ENCODE measurements at places on chromosomes 3 and 15.
A peak's percentile ranks its signal among the peaks of the same experiment; 100 is the strongest.

DNA sequence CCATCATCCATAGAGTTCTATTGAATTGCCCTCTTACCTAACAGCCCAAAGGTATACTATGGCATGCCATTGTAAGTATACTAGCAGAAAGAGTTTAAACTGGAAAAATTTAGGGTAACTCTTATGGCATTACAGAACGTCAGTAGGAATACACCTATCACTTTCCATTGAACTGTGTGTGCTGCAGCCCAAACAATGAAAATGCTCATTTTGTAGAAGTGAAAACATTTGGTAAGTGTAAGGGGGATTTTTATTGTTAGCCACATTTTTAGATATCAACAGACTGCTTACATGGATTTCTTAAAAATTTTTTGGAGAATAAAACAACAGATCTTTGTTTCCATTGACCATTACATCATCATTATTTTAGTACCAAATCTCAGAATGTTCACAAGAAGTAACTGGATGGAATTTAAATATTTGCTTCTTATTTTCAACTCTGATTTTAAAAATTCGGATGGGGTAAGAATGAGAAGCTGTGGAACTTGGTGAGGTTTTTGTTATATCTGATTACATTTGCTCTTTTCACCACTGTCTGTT is 245.9 kb downstream of the UBE2E2 start:
- no peak for DNase-seq

DNA sequence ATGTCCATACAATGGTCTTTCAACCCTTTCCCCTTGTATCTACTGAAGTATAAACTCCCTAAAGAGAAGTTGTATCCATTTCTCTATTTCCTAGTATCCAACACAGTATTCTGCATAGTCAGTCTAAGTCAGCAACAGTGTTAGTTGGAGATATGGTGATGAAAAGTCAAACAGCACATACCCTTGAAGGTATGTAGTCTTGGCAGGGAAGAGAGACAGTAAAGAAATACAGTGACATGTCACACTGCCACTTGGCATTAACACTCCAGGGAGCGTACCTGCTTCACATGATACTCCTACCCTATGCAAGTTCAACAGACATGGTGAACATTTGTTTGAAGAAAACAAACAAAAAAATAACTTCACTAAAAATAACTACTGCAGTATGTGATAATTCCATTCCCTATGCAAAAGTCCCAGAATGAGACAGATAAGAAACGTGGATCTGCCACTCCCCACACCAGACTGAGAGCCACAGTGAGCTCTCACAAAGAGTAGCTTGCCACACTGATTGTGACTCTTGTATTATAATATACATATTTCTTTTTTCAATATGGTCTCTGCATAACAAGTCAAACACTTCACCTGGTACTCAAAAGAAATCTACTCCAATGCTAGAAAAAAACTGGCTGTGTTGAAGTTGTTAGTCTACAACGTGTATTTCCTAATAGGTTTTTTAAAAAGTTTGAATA is 5.9 kb downstream of the PDCD10 start:
- no peak for DNase-seq

DNA sequence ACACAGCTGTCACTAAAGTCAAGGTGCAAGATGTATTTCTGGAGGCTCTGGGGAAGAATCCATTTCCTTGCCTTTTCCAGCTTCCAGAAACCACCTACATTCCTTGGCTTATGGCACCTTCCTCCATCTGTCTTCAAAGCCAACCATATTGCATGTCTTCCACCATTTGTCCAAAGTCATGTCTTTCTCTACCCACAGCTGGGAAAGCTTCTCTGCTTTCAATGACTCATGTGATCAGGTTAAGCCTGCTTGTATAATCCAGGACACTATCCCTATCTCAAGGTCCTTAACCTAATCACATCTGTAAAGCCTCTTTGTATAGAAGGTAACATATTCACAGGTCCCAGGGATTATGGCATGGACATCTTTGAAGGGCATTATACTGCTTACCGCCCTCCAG is 14.2 kb downstream of the ARHGAP31 start:
- DNase-seq = no peak

DNA sequence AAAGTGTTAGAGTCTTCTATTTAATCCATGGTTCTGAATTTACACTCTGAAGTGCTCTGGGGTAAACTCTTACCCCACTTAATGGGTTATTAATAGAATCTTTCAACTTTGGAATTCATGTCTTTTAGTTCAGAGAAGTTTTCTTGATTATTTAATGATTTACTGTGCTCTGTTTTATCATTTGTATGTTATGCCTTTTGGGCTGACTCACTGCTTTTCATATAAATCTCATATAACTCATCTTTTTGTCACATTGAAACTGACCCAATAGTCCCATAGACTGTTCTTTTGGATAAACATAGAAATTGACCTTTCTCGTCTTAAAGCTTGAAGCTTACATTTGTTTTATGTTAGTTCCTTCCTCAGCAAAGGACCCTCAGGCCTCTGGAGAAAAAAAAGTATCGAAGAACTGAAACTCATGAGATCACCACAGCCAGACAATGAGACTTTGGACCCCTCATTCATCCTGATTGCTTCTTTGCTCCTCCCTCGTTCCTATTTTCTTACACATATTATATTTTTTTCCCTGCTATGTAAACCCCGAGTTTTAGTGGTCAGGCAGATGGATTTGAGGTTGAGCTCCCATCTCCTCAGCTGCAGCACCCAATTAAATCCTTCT is 229.1 kb upstream of the CBLB start:
- no peak for DNase-seq

- DNase-seq = no peak
These were observed 25.2 kb upstream of the XCR1 start for GRCh38 chr3:46052531-46052930.

GRCh38 chr3:193656878-193657282 is 63.9 kb downstream of the OPA1 start:
- DNase-seq = no peak

DNA sequence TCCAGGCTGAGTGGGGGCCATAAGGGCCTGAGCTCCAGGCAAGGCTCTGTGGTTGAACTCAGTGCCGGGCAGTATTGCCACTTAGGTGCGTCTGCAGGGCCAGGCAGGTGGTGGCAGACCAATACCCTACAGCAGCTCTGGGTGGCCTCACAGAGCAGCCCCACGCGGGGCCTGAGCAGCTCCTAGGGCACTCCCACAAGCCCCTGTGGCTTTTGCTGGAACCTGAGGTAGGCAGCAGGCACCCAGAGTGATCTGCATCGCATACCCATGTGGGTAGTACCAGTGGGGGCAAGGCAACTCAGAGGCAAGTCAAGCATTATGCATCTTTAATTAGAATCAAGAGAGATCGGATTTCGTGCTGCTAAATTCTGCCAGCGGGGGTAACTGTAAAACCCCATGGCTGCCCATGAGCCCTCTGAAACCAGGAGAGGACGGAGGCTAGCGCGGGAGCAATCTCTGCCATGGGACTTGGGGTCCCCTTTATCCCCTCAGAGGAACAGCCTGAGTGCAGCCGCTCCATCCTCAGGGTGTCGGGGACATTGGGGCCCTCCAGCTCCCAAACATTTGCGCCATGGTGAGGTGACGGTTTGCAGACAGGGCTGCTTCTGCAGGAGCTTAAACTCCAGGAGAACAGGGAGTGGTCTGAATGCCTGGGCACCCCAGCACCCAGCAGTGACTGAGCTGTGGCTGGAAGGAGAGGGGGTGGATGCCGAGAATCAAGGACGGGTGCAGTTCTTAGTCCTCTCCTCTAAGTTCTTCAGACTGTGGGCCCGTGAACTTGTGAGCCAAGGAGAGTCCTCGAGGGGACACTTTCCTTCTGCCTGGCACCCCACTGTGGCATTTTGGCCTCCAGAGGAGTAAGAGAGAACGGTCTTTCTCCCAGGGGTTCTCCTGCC is 62.4 kb upstream of the PCSK6 start:
- no peak for DNase-seq

DNA sequence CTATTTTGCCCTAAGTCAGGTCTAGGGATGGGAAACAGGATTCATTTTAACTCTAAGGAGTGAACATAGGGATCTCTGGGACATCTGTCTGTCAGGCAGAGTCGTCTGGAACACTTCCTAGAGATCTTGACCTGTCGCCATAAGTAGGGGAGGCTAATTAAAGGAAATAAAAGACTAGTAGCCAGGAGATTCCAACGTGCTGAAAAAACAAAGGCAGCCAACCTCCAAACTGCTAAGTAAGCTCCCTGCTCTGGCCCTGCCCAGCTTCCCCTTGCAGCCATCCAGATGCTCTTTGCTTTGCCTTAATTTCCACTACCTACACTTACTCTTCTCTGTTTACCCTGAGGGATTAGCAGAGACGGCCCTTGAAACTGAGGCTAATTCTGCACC is 18.4 kb upstream of the TSEN2 start:
- no peak for DNase-seq

GRCh38 chr3:16633948-16634347 is 28.7 kb upstream of the DAZL start:
- DNase-seq = no peak

GRCh38 chr3:56019490-56020146 is 448.6 kb downstream of the ERC2 start:
- no peak for DNase-seq

DNA sequence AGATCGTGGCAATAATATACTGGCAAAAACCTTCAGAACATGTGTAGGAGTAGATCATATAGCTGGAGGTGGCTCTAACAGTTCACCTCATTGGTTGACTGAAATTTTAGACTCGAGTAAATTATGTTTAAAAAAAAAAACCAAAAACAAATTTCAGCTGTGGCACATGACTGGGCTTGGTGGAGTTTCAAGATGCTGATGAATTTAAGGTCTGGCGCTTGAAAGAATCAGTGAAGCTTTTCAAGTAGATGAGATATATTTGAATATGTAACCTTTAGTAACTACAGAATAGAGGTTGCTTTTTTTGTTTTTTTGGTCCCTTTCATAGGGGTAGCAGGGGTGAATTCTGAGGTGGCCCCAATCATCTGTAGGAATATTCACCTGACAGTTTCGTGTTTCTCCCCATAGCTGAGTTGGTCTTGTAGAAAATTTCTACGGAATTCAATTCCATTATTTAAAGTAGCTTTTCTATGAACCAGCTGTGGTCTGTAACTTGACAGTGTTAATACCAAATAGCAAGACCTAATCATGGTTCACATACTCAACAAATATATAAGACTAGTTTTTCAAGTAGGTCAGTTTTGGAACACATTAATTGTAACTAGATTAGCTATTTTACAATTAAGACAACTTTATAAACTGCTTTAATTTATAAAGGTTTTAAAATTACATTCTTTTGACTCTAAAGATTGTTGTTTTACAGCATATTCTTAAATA is 65.6 kb downstream of the MAP4 start:
- no peak for DNase-seq

GRCh38 chr3:177441276-177441812 is 244.1 kb upstream of the TBL1XR1 start:
- no peak for DNase-seq

DNA sequence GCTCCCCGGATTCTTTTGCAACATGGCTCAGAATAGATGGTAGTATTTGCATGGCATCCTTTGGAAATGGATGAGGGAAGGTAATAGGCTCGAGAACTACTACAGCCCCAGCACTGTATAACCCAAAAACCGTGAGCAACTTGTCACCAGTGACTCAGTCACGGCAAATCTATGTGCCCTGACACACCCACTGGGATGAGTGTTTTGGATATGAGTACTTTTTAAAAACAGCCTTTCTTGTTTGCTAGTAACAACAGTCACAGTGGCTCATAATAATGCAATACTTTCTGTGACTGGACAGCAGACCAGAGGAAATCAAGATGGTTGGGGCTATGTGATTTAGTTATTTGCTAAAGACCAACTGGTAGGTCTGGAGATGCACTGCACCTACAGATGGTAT is 299.6 kb downstream of the ULK4 start:
- DNase-seq = no peak

DNA sequence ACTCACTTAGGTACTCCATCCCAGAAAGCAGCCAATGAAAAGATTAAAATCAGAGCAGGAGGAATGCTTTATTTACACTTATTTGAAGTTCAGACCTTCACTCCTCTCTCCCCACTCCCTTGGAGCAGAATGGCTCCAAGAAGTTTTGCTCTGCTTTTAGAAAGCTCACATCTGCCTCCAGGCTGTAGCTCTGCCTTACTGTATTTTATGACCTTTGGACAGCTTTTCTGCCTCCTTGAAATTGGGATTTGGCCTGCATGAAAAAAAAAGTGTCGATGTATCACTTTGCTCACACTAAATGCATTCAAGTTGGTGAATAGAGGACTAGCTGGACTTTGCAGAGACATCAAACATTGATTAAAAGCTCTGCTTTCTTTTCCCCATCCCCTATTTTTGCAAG is 95.3 kb downstream of the SLC9A9 start:
- DNase-seq = no peak

GRCh38 chr15:68278595-68279405 is 1.3 kb downstream of the FEM1B start:
- no peak for DNase-seq

GRCh38 chr15:94723801-94724200 is 492.4 kb downstream of the MCTP2 start:
- DNase-seq = no peak

DNA sequence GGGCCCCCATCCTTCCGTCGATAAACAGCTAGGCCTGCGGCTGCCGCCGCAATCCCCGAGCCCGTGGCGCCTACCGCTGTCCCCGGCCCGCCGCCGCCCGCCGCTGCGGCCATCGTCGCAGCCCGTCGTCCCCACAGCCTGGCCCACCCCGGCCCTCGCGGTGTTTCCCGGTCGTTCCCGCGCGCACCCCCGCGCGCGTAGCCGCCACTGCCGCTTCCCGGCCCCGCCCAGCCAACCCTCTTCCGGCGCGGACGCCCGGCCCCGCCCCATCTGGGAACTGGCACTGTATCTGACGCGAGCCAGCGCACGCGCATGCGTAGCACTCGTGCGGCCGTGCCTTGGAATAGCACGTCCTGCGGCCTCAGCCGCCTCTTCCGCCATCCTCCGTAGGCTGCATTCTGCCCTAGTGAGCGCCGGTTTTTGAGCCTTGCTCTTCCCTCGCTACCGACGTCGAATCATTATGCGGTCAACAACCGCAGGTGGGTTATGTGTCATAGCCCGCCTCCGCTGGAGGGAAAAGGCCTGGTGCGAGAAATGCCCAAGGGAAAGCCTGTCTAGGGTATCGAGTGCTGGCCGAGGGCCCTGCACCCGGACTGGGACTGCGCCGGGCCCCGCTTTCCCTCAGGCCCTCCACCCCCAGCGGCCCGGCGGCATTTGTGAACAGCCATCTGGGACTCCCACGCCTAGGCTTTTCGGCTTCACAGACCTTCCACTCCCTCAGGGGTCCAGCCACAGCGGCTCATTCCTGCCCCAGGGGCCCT is at the start of gene SMARCC1:
Gene SMARCC1 (minus strand): TSS at position 209 of the 761 bp plus-strand sequence. CDS start 96 bp downstream, at position 113.
- peak; percentile 98 for DNase-seq

DNA sequence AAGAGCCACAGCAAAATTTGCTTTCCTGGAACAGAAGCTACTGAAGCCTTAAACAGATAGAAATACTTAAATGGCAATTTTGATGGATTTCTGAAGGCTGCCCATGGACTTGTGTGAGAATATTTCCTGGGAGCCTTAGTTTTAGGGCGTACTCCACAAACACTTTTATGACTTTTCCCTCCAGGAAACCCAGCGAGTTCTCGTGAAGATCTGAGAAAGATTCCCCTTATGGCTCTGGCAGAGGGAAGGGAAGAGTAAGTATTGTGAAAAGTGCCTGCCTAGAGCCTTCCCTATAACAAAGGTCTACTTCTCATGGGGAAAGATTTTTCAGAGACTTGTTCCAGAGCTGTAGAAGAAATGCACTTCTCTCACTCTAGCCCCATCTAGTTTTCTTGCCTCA is 31.1 kb upstream of the TRAT1 start:
- no peak for DNase-seq

GRCh38 chr3:52333869-52334557 is 17.9 kb downstream of the DNAH1 start:
- no peak for DNase-seq

- DNase-seq = no peak
These were observed 15.4 kb upstream of the RFC4 start for GRCh38 chr3:186821429-186822387.

All from activated B cell treated with CpG ODN at 0.5 μM for 24 hours (primary cell).